ENCODE measurements at places on chromosomes 4 and X.
A peak's percentile ranks its signal among the peaks of the same experiment; 100 is the strongest.

DNA sequence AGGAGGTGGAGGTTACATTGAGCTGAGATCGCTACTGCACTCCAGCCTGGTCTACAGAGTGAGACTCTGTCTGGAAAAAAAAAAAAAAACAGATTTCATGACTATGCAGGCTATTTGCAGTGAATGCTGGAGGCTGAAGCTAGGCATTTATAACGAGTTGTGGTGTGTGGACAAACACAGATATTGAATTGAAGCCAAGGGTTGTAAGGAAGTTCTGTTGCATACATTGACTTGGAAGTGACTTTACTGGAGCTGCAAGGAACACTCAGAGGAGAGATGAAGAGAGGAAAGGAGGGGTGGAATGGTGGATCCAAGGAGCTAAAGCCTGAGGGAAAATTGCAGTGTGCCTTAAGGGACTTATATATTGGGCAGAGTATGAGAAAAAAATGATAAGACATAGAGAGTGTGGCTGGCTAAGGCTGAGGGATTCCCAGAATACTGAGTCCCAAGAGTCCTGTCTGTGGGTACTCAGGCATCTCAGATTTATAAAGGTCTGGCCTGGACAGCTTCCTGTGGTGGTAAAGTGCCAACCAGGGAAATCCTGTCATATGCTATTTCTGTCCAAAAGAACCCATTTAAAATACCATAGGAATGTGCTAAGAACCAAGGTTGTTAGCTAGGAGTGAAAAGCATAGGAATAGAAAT is 87.8 kb upstream of the GUCY1A1 start:
- DNase-seq, result peak; percentile 83

DNA sequence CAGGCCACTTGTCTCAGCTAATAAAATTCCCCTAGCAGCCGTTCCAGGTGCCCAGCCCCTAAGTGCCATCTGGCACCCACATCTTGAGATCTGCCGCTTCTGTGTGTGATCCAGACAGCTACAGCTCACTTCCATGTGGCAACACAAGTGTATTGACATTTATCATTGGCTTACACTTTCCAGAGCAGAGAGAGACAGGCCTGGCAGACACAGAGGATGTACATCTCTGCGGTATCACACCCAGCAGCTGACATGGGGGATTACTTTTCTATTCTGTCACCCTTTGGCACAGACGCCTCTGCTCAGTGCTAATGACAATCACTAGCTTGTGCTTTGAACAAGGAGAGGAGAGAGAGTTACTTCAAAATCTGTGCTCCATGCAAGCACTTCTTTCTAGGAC is 195.9 kb downstream of the KDR start:
- DNase-seq, result no peak

DNA sequence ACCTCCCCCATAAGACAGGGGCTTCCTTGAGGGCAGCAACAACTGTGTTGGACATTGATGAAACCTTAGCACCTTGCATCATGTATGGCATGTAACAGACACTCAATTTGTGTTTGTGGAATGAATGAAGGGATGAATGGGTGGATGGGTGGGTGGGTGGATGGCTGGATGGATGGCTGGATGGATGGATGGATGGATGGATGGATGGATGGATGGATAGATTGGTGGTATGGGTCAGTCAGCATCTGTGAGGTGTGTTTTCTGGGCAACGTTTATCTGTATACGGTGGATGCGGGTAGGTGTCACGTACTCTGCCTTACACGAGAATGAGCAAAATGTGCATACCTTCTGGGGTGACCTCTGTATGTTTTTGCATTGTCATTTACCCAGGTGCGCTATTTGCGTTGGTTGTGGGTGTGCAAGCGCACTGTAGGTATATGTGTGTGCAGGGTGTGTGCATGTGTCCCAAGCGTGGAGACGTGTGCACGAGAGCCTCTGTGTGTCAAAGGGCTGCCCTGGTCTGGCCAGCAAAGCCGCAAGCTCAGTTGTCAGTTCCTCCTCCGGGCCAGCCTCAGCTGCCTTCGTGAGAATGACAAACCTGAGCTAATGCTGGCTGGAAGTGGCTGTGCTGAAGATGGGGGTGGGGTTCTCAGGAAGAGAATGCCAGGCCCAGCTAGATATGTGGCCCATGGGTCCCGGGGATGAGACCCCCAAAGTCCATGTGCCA is 26.5 kb downstream of the ELF4 start:
- DNase-seq, result no peak

DNA sequence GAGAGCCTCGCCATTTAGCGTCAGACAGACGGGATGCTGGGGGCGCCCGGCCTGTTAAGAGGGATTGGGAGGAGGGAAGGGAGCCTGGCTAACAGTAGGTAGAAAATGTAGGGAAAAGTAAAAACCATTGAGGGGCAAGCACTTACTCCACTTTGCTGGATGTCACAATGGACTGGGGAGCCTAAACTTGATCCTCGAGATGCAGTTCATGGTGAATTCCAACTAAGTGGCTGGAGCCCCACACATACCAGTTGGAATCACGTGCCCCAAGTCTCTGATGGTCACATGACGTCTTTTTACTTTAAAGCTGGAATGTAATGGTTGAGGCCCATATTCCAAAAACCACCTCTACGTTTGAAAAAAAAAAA is 1.5 kb downstream of the PLS3 start:
- peak; percentile 57 for DNase-seq

DNA sequence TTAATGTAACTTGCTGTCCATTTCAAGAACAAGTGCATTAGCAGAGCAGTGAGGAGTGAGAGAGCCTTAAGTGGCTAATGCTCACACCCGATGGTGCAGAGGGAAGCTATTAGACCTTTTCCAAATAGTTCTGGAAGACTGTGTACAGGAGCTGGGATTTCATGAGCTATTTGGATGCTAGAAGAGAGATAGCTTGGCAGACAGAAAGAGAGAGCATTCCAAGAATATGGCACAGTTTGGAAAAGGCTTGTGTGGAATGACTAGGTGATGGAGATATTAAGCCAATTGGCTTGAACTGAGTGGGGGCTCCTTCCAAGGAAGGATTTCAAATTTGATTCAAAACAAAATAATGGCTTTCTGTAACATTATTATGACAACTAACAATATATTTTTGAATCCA is 1097.2 kb upstream of the TENM3 start:
- peak; percentile 3 for DNase-seq

DNA sequence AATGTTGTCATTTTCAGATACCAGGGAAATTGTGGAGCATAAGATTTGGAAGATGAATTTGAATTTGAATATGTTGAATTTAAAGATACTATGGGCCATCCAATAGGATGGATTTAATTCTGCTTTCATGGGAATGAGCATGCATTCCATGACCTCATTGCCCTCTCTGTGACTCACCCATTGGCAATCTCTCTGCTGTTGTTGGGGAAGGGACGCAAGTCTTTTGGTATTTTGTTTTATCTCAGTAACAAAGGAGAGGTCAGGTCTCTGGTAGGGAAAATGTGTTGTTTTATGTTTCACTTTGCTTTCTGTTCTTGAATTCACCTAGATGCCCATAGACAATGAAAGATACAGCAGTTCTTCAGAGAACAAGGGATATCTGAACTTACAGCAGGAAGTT is 42.1 kb upstream of the MAGEA4 start:
- peak; percentile 3 for DNase-seq

DNA sequence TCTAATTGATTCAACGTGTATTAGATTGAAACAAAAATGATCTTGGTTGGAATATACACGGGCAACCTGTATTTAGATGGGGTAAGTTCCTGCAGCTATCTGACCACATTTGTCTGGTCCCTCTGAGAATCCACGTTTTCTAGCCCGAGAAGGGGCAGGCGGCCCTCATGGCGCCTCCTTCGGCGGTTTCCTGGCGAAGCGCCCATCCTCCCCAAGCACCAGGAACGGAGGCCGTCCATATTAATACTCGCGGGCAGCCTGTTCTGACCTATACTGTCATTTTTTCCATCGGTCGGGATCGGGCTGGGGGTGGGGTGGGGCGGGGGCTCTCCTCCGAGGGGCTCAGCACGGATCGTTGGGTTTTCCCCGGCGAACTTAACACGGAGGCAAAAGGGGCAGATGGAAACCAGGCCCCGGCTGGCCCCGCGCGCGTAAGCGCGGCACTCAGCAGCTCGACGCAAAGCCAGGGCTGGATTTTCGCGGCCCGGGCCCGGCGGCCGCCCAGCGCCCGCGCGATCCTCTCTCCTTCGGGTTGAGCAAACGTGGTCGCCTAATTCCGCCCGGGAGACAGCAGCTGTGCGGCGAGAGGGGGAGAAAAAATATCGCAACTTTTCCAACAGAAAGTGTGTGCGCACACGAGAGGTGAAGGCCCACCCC is 77.2 kb upstream of the BCOR start:
- DNase-seq, result no peak

GRCh38 chrX:73877687-73878086 is 314.7 kb downstream of the CHIC1 start:
- DNase-seq, result no peak

DNA sequence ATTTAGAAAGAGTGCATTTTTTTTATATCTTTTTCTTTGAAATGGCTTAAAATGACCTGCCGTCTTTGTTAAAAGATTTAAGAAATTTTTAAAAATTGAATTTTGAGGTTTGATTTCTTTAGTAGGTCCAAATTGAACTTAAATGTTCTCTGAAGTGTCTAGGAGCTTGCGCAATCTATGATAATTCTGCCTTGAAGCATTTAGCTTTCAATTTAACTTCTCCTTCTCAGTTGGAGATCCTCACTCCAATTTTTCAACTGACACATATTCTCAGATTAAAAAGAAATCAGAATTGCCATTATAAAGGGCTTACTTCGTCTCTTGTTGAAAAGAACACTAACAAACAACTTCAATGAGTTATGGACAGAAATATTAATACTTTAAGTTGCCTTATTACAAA is 273.5 kb downstream of the TMA16 start:
- no peak for DNase-seq

GRCh38 chrX:23694606-23695005 is 27.3 kb downstream of the PRDX4 start:
- DNase-seq, result peak; percentile 62

- no peak for DNase-seq
Observed at GRCh38 chr4:152997288-152997687, 61.2 kb downstream of the FHDC1 start.

- no peak for DNase-seq
Observed at GRCh38 chr4:155681886-155682285, 15.2 kb downstream of the GUCY1A1 start.

- no peak for DNase-seq
Observed at GRCh38 chr4:158787709-158788475, 19.1 kb downstream of the FNIP2 start.

DNA sequence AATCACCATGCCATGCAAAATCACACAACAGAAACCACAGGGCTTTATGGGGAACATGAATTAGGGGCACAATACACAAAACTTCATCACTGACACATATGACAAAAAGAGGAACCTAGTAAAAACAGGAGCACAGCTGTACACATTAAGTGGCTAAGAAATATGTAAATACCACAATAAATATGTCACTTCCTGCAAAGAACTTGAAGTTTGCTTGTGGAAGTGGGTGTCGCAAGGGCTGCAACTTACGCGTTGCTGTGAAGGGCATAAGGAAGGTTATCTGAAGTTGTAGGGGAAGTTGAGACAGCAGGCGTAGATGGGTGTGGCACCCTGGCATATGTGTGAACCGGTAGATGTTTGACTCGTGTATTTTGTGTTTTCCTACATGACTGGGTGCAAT is 42.4 kb downstream of the CLCN4 start:
- no peak for DNase-seq

DNA sequence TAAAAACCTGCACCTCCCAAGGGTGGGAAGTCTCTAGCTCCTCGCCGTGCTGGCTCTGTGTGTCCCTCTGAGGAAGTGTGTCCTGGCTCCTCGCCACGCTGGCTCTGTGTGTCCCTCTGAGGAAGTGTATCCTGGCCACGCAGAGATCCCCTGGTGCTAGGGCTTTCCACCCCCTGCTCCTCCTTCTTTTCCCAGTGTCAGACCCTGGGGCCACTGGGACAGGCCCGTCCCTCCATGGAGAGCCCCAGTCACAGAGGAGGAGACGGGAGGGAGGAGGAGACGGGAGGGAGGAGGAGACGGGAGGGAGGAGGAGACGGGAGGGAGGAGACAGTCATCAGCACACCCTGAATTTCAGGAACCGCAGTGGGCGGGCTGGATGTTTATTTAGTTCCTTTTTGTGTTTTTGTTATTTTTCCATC is 53.8 kb upstream of the HGFAC start:
- peak; percentile 84 for DNase-seq

DNA sequence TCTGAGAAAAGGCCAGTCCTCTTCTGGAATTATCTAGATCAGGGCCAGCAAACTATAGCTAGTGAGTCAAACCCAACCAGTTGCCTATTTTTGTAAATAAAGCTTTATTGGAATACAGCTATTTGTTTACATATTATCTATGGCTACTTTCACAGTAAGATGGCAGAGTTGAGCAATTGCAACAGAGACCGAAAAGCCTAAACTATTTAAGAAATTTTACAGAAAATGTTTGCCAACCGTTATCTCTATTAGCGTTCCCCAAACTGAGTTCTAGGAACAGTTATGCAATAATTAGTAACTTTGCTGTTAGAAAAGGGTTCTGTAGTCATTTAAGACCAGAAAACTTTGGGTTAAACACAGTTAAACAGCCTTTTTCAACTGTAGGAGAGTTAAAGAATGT is 10.5 kb downstream of the TEX13B start:
- DNase-seq, result no peak

- DNase-seq, result no peak
Observed at GRCh38 chrX:141945426-141945825, 41.7 kb downstream of the MAGEC1 start.

GRCh38 chr4:17578482-17578891 is 1.5 kb downstream of the LAP3 start:
- DNase-seq, result no peak

DNA sequence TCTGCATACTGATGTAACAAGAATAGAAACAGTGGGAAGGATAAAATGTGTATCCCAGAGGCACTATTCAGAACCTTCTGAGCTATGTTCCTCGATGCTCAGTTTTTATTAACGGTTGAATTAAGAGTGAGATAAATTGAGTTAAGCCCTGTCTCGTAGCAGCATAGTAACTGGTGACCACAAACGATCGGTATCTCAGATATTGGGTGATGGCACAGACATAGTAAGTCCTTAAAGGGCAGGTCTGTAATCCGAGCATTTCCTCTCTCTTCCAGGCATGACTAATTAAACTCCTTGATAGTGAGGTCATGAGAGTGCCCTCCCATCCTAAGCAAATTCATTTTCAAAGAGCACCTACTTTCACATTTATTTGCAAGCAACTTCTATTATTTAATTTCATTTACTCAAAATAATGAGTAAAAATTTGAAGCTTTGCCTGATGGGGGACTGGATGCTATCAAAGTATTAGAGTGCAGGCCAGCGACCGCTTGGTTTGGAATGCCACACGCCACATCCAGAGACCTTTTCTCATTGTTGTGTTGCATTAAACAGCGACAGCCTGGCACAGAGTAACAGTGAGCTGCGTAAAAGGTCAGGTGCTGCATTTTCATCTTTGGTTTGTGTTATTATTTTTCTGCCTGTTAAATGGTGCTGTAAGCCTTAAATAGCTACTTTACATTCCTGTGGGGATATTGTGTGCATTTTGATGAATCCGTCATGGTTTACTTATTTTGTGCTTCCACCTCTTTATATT is 101.9 kb downstream of the PCDH7 start:
- DNase-seq, result peak; percentile 45

GRCh38 chrX:55841962-55842752 is 124.6 kb downstream of the RRAGB start:
- no peak for DNase-seq

GRCh38 chrX:143296521-143296920 is 220.8 kb downstream of the SPANXN3 start:
- no peak for DNase-seq

GRCh38 chr4:18388039-18388438 is 366.5 kb upstream of the LCORL start:
- DNase-seq, result no peak
